ENCODE measurements at places on chromosomes 1 and 21.
A peak's percentile ranks its signal among the peaks of the same experiment; 100 is the strongest.

DNA sequence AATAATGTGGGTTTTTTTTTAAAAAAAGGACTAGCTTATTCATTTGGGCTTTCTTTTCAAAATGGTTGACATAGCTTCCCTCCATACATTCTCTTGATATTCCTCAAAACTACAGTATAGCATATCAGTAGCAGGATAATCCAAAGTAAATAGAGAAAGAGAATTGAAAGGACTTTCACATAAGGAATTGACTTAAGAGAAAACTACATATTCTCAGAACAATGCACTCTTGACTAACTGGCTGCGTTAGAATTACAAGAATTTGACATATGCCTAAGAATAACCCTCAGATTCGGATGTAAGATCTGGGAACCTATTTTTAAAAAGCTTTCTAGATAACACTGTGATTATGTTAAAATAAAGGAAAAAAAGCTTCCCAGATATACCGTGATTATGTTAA, 3.1 kb downstream of the PRKAB2 start:
- DNase-seq = no peak

GRCh38 chr1:234858722-234859121, 248.7 kb upstream of the IRF2BP2 start:
- no peak for DNase-seq

DNA sequence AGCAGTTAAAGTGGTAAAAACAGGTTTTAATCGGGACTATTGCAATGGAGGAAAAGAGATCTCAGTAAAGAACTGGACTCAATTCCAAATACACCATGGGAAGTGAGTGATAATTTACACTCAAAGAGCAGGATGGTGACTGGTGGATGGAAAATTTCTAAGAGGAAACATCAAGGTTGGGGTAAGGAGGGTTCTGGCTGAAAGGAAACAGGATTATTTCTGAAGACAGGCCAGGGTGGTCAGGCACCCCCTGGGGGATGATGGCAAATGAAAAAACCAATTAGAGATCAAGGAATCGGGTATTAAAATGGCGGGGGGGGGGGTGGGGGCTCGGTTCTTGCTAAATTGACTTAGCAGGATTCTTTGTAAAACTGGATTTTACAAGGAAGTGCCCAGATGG, 12.3 kb upstream of the HSD11B1 start:
- DNase-seq = no peak

DNA sequence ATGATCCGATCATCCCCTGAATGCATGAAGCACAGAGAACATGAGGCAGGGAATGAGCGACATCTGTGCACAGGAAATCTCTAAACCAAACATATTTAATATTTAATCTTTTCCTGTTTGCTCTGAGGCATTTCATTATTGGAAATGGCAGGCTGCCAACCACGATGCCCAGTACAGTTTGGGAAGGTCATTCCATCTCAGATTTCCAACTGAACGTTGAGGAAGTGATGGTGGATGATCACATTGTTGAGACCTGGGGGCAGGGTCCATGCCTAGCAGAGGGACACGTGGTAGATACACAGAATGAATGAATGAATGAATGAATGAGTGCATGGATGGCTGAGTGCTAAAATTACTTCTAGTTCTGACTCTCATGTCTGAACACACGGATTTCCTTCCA, 15.9 kb upstream of the FASLG start:
- DNase-seq = no peak

- no peak for DNase-seq
These were observed 35.6 kb upstream of the RNPC3 start for GRCh38 chr1:103489935-103490334.

- no peak for DNase-seq
These were observed 315.9 kb upstream of the GREM2 start for GRCh38 chr1:240927821-240928220.

DNA sequence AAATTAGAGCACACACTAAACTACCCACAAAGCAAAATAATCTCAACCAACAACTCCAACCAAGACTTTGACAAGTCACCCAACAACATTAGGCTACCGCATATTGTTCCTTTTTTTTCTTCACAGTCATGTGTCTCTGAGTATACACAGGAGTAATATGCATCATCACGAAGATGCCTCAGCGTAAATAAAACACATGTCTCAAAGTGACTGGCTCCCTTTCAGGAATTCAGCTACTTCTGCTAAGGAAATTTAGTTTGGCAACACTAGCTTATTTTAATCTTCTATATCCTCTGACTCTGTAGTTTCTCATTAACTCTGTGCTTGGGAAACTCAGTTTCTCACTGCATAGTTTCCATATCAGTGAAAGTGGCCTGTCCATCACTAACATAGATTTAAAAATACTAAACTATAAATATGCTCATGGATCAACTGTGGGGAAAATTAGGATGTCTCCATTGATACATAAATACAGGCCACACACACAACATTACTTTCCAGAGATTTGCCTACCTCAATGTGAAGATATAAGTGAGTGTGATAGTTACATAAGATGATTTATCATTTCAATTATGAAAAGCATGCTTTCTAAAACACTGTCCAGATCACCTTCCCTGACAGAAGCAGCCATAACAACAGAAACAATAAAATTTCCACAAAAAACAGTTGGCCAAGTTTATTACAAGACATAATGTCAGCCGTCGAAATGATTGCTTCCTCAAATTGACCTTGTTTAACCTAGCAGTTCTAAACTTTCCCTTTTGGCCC, 113.2 kb downstream of the PTGER3 start:
- no peak for DNase-seq

DNA sequence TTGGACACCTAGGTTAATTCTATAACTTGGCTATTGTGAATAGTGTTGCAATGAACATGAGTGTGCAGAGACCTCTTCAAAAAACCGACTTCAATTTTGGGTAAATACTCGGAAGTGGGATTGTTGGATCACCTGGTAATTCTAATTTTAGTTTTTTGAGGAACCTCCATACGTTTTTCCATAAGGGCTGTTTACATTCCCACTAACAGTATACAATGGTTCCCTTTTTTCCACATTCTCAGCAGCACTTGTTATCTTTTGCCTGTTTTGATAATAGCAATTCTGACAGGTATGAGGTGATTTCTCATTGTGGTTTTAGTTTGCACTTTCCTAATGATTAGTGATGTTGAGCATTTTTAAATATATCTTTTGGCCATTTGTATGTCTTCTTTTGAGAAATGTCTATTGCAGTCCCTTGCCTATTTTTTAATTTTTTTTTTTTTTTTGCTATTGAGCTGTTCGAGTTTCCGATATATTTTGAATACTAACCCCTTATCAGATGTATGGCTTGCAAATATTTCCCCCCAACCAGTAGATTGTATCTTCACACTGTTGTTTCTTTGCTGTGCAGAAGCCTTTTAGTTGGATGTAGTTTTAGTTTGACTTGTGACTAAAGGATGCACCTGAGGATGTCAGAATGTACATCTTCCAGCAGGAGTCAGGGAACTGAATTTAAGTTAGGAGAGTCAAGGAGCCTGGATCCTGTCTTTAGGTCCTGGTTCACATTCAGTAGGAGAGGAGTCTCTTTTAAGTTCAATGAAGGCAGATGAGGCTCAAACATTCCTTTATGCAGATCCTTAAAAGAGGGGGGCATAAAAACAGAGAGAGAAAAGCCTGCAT, 120.0 kb downstream of the S1PR1 start:
- DNase-seq = no peak

DNA sequence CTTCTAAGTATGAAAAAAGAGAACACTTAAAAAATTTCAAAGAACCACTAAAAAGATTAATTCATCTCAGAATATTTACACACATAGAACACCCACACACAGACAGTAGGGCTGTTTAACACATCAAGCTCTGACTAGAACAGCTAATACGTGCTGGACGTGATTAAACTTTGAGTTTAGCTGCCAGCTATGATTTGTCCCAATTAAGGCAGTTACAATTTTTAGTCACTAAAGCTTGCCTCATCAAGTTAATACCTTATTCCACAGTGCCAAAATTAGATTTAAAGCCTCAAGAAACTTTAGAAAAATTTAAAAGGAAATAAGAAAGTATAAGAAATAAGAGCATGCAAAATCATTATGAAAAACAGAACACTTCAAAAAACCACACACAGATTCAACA, 18.9 kb downstream of the SLC16A1 start:
- DNase-seq = no peak

- DNase-seq = no peak
These were observed at the start of gene RGL1 for GRCh38 chr1:183804916-183805841. TSS of gene RGL1 (plus strand) at chr1:183805120. CDS start at chr1:183805298, 178 bp downstream.

DNA sequence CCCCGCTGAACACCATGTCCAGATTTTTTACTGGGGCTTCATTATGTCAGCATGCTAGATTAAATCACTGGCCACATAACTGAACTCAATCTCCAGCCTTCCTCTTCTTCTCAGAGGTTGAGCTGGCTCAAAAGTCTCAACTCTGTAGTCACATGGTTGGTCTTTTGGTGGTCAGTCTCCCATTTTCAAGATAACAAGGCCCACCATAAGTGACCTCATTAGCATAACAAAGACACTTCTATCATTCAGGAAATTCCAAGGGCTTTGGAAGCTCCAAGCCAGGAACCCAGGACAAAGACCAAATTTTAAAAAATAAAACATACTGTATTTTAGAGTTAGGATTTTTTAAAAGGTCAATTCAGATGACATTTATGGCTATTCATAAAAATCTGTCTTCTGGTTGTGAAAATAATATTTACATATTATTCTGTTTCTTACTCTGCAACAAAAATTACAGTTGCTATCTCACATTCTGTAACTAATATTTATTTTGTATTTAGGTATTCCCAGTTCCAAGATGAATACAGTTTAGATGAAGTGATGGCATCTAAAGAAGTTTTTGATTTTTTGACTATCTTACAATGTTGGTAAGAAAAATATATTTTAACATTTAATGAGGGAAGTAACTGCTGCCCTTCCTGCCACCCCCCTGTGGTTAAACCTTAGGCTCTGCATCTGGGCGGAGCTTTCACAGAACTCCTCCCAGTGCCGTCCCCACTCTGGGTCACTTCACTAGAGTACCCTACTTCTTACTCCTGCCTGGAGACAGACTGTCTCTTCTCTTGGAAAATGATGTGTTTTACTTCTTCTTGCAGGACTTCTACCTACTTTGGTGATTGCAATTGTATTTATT, 49.3 kb downstream of the SCP2 start:
- DNase-seq = no peak

DNA sequence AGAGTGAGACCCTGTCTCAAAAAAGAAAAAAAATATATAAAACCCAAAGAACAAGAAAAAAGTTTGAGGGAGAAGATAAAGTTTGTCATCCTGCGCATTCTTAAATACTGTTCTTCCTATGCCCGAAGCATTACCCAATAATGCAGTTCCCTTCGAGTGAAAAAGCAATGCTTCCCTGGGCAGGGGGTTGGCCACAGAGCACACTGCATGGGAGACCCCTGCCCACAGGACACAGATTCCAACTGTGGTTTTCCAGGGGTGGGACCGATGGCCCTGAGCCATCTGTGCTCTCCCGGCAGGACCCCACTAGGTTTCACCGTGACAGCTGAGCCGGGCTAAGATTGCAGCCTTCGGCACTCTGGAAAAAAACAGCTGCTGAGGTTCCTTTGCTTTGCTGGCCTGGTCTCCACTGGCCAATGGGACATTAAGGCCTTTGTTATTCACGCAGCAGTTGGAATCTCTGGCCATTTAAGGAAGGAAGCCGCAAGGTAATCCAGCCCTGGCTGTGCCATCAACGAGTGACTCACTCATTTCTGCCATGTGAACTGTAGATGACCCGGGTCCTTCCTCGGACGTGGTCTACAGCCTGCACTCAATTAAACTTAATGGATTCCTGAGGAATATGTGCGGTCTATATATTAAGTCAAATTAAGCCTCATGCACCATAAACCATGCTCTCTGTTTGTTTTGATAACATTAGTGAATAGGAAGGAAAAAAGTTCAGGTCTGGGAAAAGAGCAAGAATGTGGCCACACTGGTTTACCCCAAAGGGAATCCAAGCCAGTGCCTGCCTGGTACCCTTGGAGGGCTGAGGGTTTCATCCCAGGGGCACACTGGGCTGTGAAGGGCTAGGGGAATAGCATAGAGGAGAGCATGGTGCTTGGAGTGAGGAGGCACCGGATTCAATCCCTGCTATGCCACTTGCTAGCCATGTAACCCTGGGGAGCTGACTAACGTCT, 163.2 kb downstream of the ZBTB18 start:
- DNase-seq = no peak

GRCh38 chr1:163614361-163614760, 292.6 kb downstream of the NUF2 start:
- DNase-seq = no peak

DNA sequence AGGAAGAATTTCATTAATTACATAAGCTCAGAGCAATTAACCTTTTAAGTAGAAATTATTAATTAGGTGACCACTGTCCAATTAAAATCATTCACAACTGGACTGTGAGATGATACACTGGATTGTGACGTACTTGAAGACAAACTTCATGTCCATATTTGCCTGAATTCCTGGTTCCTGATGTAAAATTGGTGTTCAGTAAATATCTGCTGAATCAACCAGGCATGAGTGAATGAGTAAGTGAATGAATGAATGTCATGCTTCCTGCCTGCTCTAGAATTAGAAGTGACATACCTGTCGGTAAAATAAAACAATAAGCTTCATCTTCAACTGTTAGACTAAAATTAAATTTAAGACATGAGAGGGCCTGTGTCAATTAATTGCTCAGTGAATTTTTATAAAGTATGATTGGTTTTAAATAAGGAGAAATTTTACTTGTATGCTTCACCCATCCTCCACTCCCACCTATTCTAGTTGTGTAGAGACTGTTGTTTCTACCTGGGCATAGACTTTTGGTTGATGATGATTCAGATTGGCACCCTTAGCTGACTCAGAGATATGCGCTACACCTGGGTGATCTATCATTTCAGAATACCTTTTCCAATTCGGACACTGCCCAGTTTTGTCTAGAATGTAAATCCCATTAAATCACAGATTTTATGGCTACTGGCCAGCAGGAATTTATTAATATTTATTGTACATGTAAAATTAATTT, 56.9 kb upstream of the PTGS2 start:
- no peak for DNase-seq

DNA sequence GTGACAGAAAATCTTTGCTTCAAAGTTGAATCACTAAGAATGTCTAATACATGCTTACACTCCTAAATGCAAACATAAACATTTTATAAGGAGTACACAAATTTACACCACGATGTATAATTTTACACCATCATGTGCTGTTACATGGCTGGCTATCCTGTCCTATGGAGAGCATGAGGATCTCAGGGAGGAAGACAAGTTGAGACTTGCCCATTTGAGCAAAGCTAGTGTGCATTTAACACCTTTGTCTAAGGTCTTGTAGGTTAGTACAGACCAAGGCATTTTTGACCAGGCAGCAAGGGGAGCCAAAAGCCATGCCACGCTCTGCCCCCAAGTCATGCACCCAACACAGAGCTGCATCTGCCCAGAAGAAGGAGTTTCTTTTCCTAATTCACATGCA, 14.5 kb upstream of the COG2 start:
- DNase-seq = no peak

DNA sequence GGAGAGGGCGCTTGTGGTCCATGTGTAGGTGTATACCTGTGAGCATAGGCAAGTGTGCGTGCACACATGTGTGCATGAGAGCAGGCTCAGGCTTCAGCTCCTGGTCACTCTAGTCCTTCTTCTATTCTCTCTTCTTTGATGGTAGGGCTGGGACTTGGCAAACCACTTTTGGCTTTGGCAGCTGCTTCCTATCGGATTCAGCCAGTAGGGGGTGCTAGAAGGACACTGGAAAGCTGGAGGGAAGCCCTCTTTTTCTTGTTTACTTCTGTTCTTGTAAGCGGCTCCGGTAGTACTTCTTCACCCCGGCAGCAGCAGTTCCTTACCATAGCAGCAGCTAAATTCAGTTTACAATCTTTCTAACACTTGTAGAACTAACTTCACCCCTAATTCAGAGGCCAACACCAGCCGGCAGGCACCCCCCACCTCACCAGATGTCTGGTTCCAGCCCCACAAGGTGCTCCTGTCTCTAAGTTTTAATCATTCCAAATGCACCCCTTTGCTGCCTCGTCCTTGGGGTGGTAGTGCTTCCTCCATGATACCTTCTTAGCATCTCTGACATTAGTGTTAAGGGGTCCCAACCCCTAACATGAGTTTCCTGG, 25.1 kb downstream of the NENF start:
- DNase-seq = peak; percentile 23
